Lung (tissue), 17 donors: ENCODE measurements at places on chromosomes 5 and 9. TPM values are rescaled to one million over a fixed set of nuclear protein-coding genes. Genes with fewer than 3 reads are reported as not detected.

DNA sequence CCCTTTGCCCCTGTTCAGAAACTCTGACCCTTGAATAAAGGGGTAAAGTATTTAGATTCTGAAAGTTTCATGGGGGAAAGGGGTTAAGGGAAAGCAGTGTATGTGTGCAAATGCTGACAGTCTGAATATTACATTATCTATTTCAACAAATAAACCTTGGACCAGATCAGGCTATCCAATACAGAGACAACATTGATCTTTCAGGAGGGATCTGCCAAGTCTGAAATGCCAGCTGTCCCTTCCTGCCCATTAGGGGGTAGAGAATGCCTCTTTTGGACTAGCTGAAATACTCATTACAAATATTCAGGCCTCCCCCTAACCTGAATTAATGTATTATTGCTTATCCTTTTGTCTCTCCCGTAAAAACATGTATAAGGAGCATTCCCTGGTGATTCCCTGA lies 219.5 kb downstream of the NR3C1 start:
- DNase-seq = no peak
- no peak overlapping the region for H3K27ac ChIP-seq

The HTR1A gene
- not detected for total RNA-seq

The CCNO gene
- total RNA-seq = 4.7 TPM

- H3K36me3 ChIP-seq = no peaks in the 10 kb centered on the region
- H3K4me1 ChIP-seq = no peaks in the 10 kb centered on the region
- no peak overlapping the region for H3K4me3 ChIP-seq
- no peak for DNase-seq
Observed at GRCh38 chr9:9945966-9946365, 666.8 kb downstream of the PTPRD start.

The ZFP2 gene
- total RNA-seq = 5.3 TPM

DNA sequence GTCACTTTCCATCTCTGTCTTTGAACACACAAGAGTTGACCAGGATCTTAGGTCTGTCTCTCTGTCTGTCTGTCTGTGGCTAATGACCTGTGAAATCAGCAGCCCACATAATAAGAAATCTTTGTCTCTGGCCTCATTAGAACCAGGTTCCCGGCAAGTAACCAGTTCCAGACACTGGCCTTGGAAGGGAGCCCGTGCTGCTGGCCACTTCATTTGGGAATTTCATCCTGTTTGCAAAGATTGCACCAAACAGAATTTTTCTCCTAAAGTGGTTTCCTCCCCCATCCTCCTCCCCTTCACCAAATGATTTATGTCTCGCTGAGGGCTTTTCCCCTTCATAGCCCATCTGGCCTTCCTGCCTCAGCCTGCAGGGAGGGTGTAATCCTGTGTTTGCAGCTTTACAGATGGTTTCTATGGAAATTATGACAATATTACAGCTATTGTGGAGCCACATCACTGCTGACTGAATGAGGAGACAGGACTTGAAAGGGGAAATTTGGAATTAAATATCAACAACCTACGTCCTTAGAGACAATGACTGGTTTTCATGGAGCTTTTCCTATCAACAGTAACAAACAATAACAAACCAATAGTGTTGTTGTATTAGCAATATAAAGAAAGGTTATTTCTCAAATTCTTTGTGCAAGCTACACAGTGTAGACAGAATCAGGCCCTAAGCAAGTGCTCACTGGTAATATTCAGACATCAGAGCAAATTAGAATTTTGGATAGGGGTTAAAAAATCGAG lies 25.7 kb downstream of the DPYSL3 start:
- DNase-seq = peak; percentile 90
- H3K4me3 ChIP-seq = no peak overlapping the region
- H3K27me3 ChIP-seq = no peaks in the 10 kb centered on the region
- peaks cover 8% of the 10 kb centered on the region for H3K4me1 ChIP-seq

The HRCT1 gene
- total RNA-seq = not detected

The DBN1 gene
- total RNA-seq = 38.3 TPM

DNA sequence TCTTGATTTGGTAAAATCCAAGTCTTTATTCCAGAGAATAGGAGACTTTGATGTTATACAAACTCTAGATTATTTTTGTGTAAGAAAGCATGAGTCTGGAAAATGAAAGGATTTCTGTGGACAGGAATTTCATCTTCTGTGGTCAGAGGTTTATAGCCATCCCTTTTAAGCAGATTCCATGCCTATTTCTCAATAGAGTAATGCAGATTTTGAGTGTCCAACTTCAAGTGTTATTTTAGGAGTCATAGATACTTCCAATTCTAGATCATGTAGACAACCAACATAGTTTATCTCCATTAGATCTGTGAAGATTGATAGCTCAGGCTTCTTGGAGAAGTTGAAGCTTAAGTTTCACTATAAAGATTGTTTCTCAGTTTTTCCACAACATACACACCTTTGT lies 379.7 kb downstream of the PSAT1 start:
- no peak overlapping the region for H3K27ac ChIP-seq
- no peak overlapping the region for H3K4me3 ChIP-seq
- DNase-seq = no peak
- H3K4me1 ChIP-seq = no peaks in the 10 kb centered on the region
- no peaks in the 10 kb centered on the region for H3K36me3 ChIP-seq

DNA sequence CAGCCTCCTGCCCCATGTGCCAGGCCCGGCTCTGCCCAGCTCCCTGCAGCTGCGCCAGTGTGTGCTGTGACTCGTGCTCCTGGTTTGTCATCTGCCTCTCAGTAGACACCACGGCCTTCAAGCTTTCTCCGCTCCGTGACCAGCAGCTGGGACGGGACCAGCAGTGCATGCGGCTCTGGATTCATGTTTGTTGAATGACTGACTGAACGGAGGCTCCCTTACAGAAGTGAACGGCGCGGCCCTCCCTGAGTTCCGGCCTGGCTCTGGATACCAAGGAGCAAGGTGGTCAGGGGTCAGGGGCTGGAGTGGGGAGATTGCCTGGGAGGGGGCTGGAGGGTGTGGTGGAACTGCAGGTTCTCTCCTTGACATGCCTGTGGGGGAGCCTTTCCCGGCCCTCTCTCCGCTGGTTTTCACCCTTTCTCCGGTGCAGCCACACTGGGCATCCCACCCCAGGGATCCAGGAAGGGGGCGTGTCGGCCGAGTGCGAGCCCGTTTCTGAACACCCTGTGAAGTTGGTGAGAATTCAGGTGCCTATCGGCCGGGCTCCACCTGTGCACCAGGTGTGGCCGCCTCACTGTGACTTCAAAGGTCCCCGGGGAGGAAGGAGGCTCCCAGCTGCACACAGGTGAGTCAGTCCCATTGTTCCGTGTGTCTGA lies 11.1 kb upstream of the CEP72 start:
- H3K4me3 ChIP-seq = no peak overlapping the region
- H3K27ac ChIP-seq = no peak overlapping the region
- H3K27me3 ChIP-seq = peaks cover 2% of the 10 kb centered on the region
- no peaks in the 10 kb centered on the region for H3K36me3 ChIP-seq
- no peaks in the 10 kb centered on the region for H3K4me1 ChIP-seq

DNA sequence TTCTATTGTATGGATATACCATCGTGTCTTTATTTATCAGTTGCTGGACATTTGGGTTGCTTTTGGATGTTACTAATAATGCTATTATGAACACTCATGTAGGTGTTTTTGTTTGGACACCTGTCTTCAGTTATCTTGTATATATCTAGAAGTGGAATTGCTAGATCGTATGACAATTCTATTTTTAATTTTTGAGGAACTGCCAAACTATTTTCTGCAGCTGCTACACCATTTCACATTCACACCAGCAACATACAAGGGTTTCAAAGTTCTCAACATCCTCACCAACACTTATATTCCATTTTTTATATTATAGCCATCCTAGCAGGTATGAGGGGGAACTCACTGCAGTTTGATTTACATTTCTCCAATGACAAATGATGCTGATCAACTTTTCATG lies 324.6 kb downstream of the CAAP1 start:
- H3K27me3 ChIP-seq = no peaks in the 10 kb centered on the region
- no peak overlapping the region for H3K4me3 ChIP-seq
- H3K4me1 ChIP-seq = no peaks in the 10 kb centered on the region
- H3K36me3 ChIP-seq = no peaks in the 10 kb centered on the region
- no peak overlapping the region for H3K27ac ChIP-seq
- DNase-seq = no peak

DNA sequence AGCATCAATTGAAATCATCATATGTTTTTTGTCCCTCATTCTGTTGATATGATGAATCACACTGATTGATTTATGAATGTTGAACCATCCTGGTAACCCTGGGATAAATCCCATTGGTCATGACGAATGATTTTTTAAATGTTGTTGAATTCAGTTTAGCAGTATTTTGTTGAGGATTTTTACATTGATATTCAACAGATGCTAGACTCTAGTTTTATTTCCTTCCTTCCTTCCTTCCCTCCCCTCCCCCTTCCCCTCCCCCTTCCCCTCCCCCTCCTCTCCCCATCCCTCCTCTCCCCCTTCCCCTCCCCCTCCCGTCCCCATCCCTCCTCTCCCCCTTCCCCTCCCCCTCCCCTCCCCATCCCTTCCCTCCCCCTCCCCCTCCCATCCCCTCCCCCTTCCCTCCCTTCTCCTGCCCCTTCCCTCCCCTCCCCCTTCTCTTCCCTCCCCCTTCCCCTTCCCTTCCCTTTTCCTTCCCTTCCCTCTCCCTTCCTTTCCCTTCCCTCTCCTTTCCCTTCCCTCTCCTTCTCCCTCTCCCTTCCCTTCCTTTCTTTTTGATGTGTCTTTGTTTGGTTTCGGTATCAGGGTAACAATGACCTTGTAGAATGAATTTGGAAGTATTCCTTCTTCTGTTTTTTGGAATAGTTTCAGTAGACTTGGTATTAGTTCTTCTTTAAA lies 142.8 kb downstream of the AP3B1 start:
- H3K27me3 ChIP-seq = no peaks in the 10 kb centered on the region
- H3K36me3 ChIP-seq = peaks cover 6% of the 10 kb centered on the region
- no peaks in the 10 kb centered on the region for H3K4me1 ChIP-seq
- DNase-seq = no peak
- H3K4me3 ChIP-seq = no peak overlapping the region

GRCh38 chr5:152151940-152152339 lies 227.3 kb upstream of the GLRA1 start:
- H3K27me3 ChIP-seq = no peaks in the 10 kb centered on the region
- no peak overlapping the region for H3K4me3 ChIP-seq
- DNase-seq = no peak
- no peak overlapping the region for H3K27ac ChIP-seq
- no peaks in the 10 kb centered on the region for H3K4me1 ChIP-seq
- H3K36me3 ChIP-seq = no peaks in the 10 kb centered on the region

DNA sequence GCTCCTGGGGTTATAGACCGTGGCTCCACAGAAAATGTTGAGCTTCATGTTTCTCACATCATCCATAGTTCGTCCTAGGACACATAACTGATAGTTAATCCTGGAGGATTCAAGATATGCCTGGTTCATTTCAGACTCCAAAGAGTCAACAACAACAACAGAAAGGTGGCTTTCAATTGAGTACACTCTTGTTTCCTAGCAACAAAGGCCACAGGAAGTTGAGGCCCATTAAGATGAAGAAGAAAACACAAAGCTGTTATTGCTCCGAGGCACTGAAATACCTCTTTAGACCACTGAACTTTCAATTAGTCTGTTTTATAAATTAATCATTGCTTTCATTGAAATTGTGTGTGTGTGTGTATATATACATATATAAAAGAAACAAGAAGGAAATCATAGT lies 154.5 kb downstream of the YIPF5 start:
- H3K36me3 ChIP-seq = no peaks in the 10 kb centered on the region
- no peak overlapping the region for H3K27ac ChIP-seq
- H3K4me1 ChIP-seq = peaks cover 2% of the 10 kb centered on the region

GRCh38 chr9:97397220-97397619 lies 14.7 kb upstream of the TDRD7 start:
- H3K27ac ChIP-seq = no peak overlapping the region
- no peaks in the 10 kb centered on the region for H3K27me3 ChIP-seq
- H3K4me3 ChIP-seq = no peak overlapping the region
- no peaks in the 10 kb centered on the region for H3K36me3 ChIP-seq
